Breast epithelium (tissue), 4 donors: ENCODE measurements at places on chromosomes 13 and 19. TPM values are rescaled to one million over a fixed set of nuclear protein-coding genes. Genes with fewer than 3 reads are reported as not detected.

DNA sequence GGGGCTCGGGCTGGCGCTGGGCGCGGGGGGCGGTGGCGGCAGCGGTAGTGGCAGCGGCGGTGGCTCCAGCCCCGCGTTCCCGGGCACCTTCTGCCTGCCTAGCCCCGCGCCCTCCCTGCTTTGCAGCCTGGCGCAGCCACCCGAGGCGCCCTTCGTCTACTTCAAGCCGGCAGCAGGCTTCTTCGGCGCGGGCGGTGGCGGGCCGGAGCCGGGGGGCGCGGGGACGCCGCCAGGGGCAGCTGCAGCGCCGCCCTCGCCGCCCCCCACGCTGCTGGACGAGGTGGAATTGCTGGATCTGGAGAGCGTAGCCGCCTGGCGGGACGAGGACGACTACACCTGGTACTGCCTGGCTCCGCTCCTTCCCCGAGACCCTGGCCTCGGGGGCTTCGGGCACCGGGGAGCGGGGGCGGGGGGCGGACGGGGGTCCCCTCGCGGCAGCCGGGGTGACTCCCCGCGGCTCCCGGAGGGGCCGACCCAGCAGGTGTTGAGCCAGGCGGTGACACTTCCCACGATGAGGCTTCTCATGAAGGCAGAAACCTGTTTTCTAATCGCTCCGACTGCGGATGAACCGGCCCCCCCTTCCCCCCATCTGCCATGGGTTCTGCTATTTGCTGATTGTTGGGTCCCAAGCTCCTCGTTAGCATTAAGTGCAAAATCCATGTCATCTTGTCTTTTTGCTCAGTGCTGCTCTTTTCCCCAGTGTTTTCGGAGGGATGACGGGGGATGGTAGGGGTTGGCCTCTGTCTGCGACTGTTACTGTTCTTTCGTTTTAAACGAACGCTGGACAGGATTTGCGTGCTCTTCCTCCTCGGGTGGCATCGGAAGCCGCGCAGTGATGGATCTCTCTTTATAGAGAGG lies 943 bp downstream of the SLAIN1 start:
- DNase-seq, result no peak
- peak overlapping the region; percentile 50 for H3K27ac ChIP-seq
- peaks cover 4% of the 10 kb centered on the region for H3K27me3 ChIP-seq

DNA sequence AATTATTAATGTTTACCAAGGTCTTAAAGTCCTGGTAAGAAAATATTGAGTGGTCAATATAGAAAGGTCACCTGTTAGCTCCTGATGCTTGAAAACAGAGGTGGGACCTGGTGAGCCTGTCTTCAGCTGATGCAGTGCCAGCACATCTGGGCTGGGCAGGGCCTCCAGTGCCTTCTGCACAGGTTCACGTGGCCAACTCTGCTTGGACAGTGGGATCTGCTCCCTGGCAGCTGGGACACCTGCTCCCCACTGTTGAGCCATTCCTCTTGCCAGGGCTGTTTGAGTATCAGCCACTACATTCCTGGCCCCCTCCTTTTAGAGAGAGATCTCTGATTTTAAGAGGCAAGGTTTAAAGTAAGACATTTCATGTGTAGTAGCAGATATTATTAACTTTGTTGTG lies 135.0 kb downstream of the TM9SF2 start:
- H3K36me3 ChIP-seq, result no peaks in the 10 kb centered on the region
- no peaks in the 10 kb centered on the region for H3K27me3 ChIP-seq
- no peak overlapping the region for H3K4me3 ChIP-seq
- DNase-seq, result no peak
- no peak overlapping the region for H3K27ac ChIP-seq

DNA sequence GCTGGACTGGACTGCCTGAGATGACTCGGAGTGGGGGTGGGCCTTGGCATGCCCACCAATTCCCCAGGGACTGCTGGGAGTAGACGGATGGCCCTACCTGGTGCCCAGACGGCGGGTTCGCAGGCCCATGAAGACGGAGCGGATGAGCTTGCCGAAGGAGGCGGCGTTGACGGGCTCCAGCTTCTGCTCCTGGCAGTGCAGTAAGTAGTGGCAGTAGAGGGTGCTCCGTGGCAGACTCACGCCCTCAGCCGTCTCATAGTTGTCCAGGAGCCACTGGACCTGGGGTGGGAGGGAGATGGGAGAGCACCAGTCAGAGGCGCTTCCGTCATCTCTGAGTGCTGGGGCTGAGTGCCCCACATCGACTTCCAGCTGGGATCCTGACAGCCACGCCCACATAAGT lies 17.6 kb downstream of the DCAF15 start:
- peaks cover 16% of the 10 kb centered on the region for H3K36me3 ChIP-seq
- DNase-seq, result no peak
- no peaks in the 10 kb centered on the region for H3K27me3 ChIP-seq
- no peak overlapping the region for H3K4me3 ChIP-seq
- no peak overlapping the region for H3K27ac ChIP-seq

DNA sequence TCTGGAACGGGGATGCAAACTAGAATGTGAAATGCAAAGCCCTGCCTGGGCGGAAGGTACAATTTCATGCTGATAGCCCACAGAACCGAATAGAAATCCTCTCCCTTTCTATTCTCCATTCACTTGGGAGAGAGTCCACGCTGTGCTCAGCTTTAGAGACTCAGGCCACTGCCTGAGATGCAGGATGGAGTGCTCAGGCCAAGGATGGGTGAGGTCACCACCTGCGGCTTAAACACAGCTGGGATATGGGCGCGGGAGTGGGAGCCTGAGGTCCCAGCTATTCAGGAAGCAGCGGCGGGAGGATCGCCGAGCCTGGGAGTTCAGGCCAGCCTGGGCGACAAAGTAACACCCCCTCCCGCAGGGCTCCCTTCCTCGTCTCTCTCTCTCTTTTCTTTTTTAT lies 446 bp upstream of the ZNF83 start:
- peak; percentile 29 for DNase-seq
- peak overlapping the region; percentile 76 for H3K4me3 ChIP-seq
- peak overlapping the region; percentile 80 for H3K27ac ChIP-seq
- H3K4me1 ChIP-seq, result peaks cover 3% of the 10 kb centered on the region
- no peaks in the 10 kb centered on the region for H3K36me3 ChIP-seq

- H3K27me3 ChIP-seq, result no peaks in the 10 kb centered on the region
- H3K36me3 ChIP-seq, result peaks cover 11% of the 10 kb centered on the region
- H3K4me3 ChIP-seq, result peak overlapping the region; percentile 94
- DNase-seq, result peak; percentile 90
Observed at GRCh38 chr19:1252821-1253513, 4.6 kb downstream of the MIDN start.

DNA sequence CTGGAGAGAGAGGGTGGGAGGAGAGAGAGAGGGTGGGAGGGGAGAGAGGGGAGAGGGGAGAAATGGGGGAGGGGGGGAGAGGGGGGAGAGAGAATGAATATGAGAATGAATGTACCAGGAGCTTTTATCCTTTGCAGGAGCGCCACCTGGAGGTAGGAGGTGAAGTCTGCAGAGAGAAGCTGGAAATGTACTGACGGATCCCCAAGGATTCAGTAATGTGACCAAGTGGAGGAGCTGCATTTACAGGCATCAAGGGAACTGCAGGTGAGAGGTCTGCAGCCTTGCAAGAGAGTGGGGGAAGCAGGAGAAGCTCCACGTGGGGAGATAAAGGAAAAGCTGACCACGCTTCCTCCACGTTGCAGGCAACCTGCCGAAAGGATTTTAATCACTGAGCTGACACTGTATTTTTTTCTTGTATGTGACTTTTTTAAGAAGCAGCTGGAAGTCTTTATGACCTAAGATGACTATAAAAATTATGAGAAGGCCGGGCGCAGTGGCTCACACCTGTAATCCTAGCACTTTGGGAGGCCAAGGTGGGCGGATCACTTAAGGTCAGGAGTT lies 33.7 kb downstream of the VSTM1 start:
- H3K36me3 ChIP-seq, result no peaks in the 10 kb centered on the region
- H3K27me3 ChIP-seq, result no peaks in the 10 kb centered on the region
- no peak for DNase-seq
- no peaks in the 10 kb centered on the region for H3K4me1 ChIP-seq
- H3K27ac ChIP-seq, result no peak overlapping the region

- no peak for DNase-seq
- no peak overlapping the region for H3K4me3 ChIP-seq
- H3K27me3 ChIP-seq, result no peaks in the 10 kb centered on the region
Observed at GRCh38 chr13:50993934-50994333, 84.3 kb downstream of the RNASEH2B start.

GRCh38 chr13:46332772-46333171 lies 54.3 kb downstream of the RUBCNL start:
- no peak overlapping the region for H3K4me3 ChIP-seq
- no peak overlapping the region for H3K27ac ChIP-seq
- no peak for DNase-seq

- no peak for DNase-seq
- H3K4me1 ChIP-seq, result no peaks in the 10 kb centered on the region
- no peak overlapping the region for H3K27ac ChIP-seq
- H3K27me3 ChIP-seq, result no peaks in the 10 kb centered on the region
- H3K4me3 ChIP-seq, result no peak overlapping the region
Observed at GRCh38 chr13:75319254-75319653, 162.7 kb downstream of the TBC1D4 start.

- H3K36me3 ChIP-seq, result no peaks in the 10 kb centered on the region
- no peak for DNase-seq
- H3K27me3 ChIP-seq, result no peaks in the 10 kb centered on the region
- no peak overlapping the region for H3K27ac ChIP-seq
Observed at GRCh38 chr19:48123907-48124651, 13.5 kb upstream of the PLA2G4C start.

DNA sequence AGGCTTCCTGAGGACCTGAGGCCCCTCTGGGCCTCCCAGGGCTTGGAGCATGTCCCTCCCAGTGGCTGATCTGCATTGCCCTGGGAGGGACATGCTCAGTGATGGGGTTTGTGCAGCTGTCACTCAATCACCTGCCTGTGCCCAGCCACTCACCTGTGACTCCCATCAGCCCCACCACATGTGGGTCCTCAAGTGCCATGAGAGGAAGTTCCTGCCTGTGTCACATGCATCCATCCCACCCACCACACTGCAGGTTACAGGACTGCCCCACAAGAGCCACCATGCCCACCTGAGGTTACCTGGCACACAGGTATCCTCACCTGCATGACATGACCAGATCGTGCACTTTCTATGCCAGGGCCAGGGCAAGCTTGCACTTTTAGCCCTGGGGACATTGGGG lies 80.0 kb downstream of the SCGB2B2 start:
- DNase-seq, result no peak
- H3K4me3 ChIP-seq, result no peak overlapping the region
- H3K27me3 ChIP-seq, result no peaks in the 10 kb centered on the region
- no peak overlapping the region for H3K27ac ChIP-seq
- no peaks in the 10 kb centered on the region for H3K36me3 ChIP-seq

DNA sequence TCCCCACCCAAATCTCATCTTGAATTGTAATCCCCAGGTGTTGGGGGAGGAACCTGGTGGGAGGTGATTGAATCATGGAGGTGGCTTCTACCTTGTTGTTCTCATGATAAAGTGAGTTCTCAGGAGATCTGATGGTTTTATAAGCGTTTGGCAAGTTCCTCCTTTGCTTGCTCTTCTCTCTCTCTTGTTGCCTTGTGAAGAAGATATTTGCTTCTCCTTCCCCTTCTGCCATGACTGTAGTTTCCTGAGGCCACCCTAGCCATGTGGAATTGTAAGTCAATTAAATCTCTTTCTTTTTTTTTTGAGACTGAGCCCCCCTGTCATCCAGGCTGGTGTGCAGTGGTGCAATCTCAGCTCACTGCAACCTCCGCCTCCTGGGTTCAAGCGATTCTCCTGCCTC lies 34.4 kb downstream of the VSTM1 start:
- H3K4me3 ChIP-seq, result no peak overlapping the region
- DNase-seq, result no peak
- no peak overlapping the region for H3K27ac ChIP-seq
- H3K36me3 ChIP-seq, result no peaks in the 10 kb centered on the region

DNA sequence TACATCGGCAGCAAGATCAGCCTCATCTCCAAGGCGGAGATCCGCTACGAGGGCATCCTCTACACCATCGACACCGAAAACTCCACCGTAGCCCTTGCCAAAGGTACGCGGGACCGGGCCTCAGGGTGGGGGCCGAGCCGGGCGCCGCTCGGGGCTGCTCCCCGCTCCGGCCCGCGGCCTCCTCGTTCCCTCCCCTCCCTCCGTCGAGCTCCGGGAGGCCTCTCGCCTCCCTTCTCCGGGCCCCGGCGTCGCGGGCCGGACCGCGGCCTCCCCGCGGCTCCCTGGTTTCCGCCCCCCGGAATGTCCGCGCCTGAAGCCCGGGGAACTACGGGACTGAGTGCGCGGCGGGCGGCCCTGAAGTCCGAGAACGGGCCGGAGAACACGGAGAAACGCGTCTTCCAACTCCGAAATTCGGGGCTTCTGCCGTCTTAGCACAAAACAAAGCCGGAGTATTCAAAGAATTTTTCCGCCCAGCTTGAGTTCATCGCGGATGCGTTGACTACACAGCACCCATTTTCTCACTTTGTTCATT lies 423 bp downstream of the LSM14A start:
- peak overlapping the region; percentile 99 for H3K27ac ChIP-seq
- H3K4me1 ChIP-seq, result peaks cover 16% of the 10 kb centered on the region
- H3K4me3 ChIP-seq, result peak overlapping the region; percentile 98
- no peak for DNase-seq
- H3K36me3 ChIP-seq, result no peaks in the 10 kb centered on the region
- no peaks in the 10 kb centered on the region for H3K27me3 ChIP-seq

GRCh38 chr19:3983936-3984583 lies 1.2 kb downstream of the EEF2 start:
- peaks cover 30% of the 10 kb centered on the region for H3K36me3 ChIP-seq
- H3K27me3 ChIP-seq, result no peaks in the 10 kb centered on the region
- H3K4me1 ChIP-seq, result peaks cover 17% of the 10 kb centered on the region
- DNase-seq, result no peak

- DNase-seq, result no peak
- H3K27ac ChIP-seq, result no peak overlapping the region
- H3K4me3 ChIP-seq, result no peak overlapping the region
- no peaks in the 10 kb centered on the region for H3K36me3 ChIP-seq
Observed at GRCh38 chr13:40026741-40027140, 371.3 kb downstream of the COG6 start.

GRCh38 chr19:4980067-4980466 lies 11.2 kb downstream of the KDM4B start:
- no peak overlapping the region for H3K27ac ChIP-seq
- DNase-seq, result no peak
- no peaks in the 10 kb centered on the region for H3K27me3 ChIP-seq
- no peak overlapping the region for H3K4me3 ChIP-seq
- no peaks in the 10 kb centered on the region for H3K36me3 ChIP-seq

- no peaks in the 10 kb centered on the region for H3K27me3 ChIP-seq
- H3K27ac ChIP-seq, result no peak overlapping the region
- H3K36me3 ChIP-seq, result no peaks in the 10 kb centered on the region
- H3K4me1 ChIP-seq, result no peaks in the 10 kb centered on the region
- DNase-seq, result no peak
Observed at GRCh38 chr13:26836626-26837025, 76.0 kb upstream of the GPR12 start.

The ARHGEF7 gene
- 85.5 TPM for total RNA-seq

The KISS1R gene
- not detected for total RNA-seq

The ALG11 gene
- 28.1 TPM for total RNA-seq

The SOX1 gene
- total RNA-seq, result not detected

The PRR22 gene
- 2.0 TPM for total RNA-seq

The ZNF813 gene
- 7.0 TPM for total RNA-seq

The TRMT1 gene
- total RNA-seq, result 29.7 TPM

The ZNF224 gene
- total RNA-seq, result 51.4 TPM

The GPR12 gene
- 0.33 TPM for total RNA-seq
